ENCODE measurements at places on chromosomes 4 and X.

- no peak for DNase-seq
These were observed 88.3 kb downstream of the AMELX start for GRCh38 chrX:11381464-11381863.

- no peak for DNase-seq
These were observed 907 bp downstream of the LHFPL1 start for GRCh38 chrX:112678831-112679230.

DNA sequence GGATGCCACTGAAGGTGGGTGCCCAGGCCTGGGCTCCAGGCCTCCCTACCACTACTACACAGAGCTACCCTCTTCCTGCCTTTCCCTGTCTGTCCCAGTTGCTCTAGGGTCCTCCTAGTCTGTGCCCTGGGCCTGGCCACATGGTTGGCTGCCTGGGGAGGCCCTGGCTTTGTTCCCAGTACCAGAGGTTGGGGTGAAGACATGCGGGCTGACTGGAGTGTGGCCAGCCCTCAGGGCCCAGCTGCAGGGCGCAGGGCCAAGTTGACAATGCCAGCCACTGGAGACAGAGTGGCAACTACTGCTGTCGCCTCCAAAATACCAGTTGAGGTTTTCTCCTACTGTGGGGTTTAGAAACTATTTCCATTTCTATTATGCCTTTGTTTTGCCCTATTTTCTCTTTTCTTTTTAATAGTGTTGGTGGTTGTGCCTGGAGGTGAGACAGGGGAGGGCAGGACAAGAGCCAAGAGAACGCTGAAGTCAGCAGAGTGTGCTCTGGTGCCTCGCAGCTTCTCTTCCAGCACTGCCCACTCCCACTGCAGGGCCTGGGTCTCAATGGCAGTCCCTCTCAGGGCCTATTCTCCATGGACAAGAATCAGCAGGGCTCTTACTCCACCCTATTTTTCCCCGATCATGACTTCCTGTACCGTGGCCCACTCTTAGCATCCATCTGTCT lies 32.2 kb upstream of the XPNPEP2 start:
- peak; percentile 39 for DNase-seq

GRCh38 chr4:26884026-26884425 lies 23.4 kb downstream of the STIM2 start:
- no peak for DNase-seq

GRCh38 chr4:3700223-3700622 lies 66.0 kb upstream of the ADRA2C start:
- no peak for DNase-seq

- no peak for DNase-seq
These were observed 206.3 kb downstream of the ARHGAP24 start for GRCh38 chr4:85681221-85681657.

Data from NCI-H2029 treated with DMSO at 0.1 percent for 48 hours (cell line).